Ureter (tissue), 1 donor: ENCODE measurements at places on chromosomes 16 and 17. TPM values are rescaled to one million over a fixed set of nuclear protein-coding genes. Genes with fewer than 3 reads are reported as not detected.

DNA sequence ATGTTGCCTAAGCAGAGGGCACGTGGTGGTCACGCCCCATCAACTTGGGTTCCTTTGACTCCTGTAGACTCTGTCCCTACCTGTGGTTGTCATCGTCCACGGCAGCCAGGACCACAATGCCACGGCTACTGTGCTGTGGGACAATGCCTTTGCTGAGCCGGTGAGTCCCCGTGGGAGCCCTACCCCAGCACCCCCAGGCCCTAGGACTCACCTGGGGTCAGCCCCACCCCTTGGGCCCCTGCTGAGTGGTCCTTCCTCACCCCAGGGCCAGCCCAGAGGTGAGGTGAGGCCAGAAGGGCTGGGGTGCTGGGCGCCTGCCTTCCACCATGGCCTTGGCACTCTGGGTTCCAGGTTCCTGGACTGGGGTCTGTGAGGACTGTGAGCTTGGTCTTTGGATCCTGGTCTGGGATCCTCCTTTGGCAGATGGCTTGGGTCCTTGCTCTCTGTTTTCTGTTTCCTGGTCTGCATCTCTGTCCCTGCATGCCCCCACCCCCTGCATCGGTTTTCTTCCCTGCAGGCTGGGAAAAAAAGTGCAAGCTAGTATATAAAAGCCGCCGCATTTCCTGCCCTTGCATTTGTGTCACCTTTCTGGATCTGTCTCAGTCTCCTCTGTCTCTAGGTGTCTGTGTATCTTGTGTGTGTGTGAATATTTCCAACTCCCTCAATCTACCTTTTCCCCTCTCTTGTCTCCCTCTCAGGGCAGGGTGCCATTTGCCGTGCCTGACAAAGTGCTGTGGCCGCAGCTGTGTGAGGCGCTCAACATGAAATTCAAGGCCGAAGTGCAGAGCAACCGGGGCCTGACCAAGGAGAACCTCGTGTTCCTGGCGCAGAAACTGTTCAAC, 17.5 kb downstream of the STAT5A start:
- DNase-seq: no peak

DNA sequence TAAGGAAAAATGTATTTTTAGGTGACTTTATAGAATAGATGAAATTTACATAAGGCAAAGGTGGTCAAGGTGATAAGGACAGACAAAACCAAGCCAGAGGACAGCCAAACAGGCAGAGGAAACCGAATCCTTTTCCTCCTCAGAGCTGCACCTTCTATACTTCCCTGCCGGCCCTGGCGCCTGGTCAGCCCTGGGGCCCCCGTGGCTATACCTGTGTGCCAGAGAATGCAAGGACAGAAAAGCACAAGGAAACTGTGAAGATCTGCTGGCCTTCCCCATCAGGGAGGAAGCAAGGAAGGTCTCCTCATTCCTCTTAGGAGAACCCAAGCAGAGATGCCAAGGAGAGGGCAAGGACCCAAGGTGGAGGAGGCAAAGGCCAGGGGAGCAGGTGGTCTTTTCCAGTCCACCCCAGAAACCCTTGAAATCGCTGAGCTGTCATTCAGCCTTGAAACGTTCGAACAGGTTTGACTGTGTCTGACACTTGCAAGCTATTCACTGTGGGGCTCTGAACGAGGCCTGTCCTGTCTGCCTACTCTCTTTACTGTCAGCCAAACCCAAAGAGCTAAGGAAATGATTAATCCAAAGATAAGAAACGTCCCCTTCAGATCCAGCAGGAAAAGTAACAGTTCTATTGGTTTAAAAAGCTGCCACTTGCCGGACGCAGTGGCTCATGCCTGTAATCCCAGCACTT, 114.4 kb downstream of the XYLT1 start:
- no peak for DNase-seq

DNA sequence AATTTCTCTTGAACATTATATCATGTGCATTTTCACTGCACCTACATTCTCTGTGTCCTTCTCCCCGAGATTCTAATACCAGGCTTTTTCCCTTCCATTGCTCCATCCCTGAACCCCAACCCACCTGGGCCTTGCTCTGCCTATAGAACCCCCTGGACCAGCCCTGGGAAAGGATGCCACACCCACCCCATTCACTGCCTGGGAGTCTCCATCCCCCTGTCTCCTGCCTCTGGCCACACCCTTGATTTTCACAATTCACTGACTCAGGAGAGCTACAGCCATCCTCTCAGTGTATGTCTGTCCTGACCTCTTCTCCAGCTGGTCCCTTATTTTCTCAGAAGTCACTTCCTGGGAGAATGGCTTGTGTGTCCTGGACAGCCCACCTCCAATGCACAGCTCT, 27.9 kb upstream of the NGFR start:
- DNase-seq: no peak

DNA sequence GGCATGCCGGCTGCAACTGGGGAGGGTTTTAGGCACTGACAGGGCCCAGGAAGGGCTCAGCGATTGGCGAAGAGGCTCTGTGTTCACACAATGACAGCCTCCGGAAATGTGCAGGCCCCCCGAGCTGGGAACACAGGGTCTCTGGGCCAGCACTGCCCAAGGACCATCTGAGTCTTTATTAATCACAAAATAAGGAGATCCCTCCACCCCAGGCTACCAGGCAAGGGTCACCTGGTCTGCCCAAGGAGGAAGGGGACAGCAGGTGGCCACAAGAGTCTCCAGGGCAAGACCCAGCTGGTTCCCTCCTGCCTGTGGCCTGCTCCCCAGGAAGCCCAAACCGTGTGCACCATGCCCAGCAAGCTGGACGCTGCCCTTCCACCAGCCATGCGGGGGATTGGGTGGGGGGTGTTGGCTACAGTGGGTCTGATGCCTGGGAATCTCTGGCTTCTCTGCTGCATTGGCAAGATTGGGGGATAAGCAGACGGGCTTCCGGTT, 52.1 kb upstream of the TNRC6C start:
- no peak for DNase-seq

GRCh38 chr17:39737760-39738567, at the start of gene GRB7:
GRB7 (plus strand) TSS chr17:39737938; CDS start chr17:39742302, 4,364 bp downstream.
- peak; percentile 74 for DNase-seq

DNA sequence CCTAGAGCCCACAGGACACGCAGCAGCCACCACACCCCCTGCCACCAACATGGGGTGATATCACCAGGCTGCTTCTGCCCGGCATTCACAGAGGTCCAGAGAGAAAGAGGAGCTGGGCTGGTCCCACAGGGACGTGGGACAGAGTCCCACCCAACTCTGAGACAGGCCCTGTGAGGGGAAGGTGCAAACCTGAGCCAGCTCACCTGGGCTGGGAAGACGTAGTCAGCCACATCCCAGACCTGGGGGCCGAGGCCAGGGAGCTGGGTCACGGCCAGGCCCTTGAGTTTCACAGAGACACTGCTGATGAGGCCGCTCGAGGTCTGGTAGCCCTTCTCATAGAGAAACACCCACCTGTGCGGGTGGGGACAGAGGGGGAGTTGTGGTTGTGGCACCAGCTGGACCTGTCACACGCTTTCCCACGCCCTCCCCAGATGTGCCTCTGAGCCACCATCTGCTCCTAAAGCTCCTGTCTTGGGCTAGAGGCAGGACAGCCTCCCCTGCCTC, 11.2 kb downstream of the P2RX1 start:
- no peak for DNase-seq

GRCh38 chr16:83004868-83005652, 378.3 kb downstream of the CDH13 start:
- no peak for DNase-seq

- no peak for DNase-seq
Observed at GRCh38 chr16:85231959-85232358, 119.7 kb upstream of the CIBAR2 start.

DNA sequence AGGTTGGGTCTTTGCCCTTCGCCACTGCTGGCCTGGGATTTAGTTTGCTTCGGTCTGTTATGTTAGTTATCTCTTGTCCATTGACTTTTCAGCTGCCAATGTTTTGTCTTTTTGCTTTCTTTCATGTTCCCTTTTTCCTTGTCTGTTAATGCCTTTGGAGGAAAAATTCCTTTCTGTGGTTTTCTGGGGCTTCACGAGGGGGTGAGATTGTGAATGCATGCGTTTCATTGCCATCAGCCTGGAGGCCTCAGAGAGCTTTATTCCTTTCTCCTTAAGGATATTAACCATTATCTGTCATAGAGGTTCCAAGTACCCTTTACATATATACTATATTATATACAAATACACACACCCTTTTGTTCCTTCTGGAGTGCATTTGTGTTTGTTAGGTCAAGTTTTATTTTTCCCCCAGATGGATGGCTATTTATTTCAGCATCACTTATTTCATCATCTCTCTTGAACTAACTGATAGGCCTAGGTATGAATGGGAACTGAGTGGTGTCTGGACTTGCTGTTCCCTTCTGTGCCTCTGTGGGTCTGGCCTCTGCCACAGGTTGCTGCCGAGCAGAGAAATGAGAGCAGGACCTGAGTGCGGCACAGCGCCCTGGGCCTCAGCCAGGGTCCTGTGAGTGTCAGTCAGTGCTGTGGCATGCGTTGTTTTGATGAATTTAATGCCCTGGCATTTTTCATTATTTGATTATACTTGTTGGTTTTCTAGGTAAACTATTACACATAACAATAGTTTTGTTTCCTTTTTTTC, 193.4 kb downstream of the LGALS9B start:
- DNase-seq: no peak

- DNase-seq: no peak
Observed at GRCh38 chr16:30934827-30935557, 11.6 kb downstream of the FBXL19 start.

DNA sequence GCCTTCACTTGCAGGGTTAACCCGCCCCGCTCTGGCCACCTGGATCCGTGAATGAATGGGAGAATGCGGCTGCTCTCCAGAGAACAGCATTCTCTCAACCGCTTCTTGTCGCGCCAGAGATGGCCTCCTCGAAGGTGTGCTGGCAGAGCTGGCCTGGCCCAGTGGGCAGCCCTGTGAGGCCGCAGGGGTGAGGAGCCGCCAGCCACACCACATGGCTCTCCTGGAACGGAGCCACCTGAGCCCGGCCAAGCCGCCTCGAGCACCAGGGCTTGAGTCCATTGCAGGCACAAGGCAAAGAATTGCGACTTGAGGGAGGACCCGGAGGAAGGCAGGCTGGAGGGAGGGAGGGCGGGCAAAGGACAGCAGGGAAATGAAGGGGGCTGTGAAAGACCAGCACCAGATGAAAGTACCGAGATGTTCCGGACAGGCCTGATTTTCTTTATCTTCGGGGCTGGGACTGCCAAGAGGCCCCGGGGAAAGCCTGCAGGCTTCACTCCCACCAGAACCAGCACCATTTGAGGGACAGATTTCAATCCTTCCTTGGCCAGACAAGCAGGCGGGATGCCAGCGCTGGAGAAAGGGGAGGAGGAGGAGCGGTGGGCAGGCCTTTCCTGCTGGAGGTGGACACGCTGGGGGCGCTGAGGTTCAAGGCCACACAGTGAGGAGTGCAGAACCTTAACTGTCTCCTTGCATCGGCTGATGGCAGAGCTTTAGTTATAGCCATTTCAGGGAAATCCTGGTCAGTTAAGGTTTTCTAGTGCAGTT, 69.4 kb downstream of the MRC2 start:
- no peak for DNase-seq

- peak; percentile 73 for DNase-seq
Observed at GRCh38 chr17:81285179-81285878, 9.8 kb downstream of the SLC38A10 start.

Gene SOX9
- 21.4 TPM for total RNA-seq
